ENCODE measurements at places on chromosomes 2 and 18.

GRCh38 chr2:27713201-27713600 is 49.5 kb downstream of the SLC4A1AP start:
- no peak for DNase-seq

DNA sequence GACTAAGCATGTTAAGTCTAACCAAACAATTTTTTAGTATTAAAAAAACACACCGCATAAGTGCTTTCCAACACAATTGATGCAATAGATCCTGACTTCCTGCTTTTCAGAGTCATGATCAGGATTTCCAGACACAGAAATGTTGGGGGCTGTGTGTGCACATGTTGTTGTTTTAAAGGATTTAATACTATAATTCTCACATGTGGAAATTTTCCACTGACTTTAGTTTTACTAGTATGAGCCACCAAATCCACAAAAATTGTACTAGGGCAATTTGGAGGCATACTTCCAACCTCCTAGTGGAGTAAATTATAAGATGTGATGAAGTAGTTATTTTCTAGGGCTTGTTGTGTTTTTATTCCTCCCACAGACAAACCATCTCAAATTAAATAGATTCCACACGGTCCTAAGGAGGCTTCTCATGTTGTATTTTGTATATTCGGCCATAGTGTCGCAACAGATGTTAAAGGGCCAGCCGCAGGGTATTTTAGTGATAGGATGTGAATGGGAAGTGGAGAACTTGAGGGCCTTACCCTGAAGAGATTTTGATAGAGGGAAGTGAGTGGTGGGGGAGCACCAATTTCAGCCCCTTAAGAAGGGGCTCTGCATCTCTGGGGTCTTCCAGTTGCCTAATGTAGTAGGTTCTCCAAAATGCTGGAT is 108.9 kb upstream of the KLF7 start:
- DNase-seq: no peak

GRCh38 chr2:12442476-12442847 is 274.3 kb upstream of the TRIB2 start:
- no peak for DNase-seq

GRCh38 chr18:49631146-49631866 is 69.4 kb downstream of the LIPG start:
- peak; percentile 14 for DNase-seq

DNA sequence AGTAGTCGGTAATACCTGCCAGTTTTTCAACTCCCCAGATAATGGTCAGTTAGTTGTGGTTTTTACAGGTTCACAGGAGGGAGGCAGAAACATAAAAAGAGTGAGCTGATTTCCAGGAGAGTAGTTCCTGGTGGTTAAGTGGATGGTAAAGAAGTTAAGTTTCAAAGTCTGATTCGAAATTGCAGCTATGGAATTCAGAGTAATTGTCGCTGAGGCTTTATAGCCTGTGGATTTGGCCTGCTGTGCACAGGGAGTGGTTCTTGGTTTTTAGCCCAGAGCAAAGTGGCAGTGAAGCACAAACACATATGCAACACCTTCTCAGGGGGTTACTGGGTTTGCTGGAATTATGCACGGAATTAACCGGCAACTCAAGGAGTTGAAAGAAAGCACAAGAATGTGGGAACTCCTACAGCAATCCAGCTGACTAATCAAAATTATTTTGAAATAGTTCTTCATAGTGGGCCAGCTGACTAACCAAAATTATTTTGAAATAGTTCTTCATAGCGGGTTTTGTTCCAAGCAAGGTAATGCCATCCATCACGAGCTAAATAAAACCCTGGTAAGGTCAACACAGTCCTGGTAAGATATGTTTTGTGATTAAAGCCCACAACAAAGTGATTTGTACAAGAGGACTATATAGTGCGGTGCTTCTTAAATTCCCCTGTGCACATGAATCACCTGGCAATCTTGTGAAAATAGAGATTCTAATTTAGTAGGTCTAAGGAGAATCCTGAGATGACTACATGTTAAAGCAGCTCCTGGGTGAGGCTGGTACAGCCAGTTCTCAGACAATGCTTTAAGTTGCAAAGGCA is 94.4 kb downstream of the SGPP2 start:
- DNase-seq: peak; percentile 48

DNA sequence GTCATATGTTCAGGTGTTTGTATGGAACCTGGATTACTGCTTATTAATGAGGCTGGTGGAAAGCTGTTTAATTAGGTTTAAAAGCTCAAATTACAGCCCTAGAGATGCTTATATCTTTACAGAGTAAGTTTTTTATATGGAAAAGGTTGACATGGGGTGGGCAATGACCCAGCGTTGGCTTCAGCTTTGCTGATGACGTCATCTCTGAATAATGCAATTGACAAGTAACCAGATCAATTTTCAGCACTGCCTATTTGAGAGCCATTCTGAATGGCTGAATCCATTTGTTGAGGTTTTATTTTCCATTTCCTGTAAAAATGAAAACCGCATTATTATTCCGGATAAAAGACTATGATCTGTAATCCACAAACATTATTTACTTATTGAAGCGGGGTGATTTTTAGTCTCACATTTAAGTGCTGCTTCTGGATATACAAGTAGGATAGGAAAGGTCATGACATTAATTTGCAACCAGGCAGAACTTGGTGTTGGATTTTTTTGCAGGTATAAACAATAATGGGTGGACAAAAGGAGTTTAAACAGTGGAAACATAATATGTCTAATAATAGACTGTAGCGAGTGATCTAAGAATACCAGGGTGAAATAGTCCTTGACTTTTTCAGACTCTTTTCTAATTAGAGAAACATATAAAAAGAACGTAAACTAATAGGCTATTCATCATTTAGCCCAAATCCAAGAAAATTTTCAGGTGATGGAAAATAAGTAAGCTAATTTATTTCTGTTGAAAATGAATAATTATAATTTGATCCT is 2.7 kb downstream of the PPP1R1C start:
- no peak for DNase-seq

DNA sequence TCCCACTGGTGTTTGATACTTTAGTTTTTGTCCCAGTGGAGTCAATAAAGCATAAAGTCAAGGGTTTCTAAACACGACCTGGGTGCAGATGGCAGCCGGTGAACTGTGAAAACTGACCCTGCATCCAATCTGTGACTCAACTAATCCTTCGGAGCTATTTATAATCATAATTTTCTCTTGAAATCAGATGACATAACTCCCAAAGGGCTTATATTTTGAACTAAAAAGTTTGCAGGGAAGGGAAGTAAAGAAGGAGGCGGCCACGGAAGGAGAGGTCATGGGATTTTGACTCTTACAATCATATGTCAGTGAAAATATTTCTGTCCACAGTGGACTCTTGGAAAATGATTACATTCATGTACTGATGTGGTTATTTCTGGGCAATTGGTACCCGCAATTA is 178.5 kb downstream of the PDE1A start:
- DNase-seq: no peak

- no peak for DNase-seq
Observed at GRCh38 chr2:83531206-83531826, 927.8 kb downstream of the SUCLG1 start.
